Bone marrow (tissue), 2 donors: ENCODE measurements at places on chromosomes 1 and 21.
A peak's percentile ranks its signal among the peaks of the same experiment; 100 is the strongest.

- DNase-seq = no peak
Measured at GRCh38 chr1:207312604-207312920, 8.9 kb upstream of the CD55 start.

DNA sequence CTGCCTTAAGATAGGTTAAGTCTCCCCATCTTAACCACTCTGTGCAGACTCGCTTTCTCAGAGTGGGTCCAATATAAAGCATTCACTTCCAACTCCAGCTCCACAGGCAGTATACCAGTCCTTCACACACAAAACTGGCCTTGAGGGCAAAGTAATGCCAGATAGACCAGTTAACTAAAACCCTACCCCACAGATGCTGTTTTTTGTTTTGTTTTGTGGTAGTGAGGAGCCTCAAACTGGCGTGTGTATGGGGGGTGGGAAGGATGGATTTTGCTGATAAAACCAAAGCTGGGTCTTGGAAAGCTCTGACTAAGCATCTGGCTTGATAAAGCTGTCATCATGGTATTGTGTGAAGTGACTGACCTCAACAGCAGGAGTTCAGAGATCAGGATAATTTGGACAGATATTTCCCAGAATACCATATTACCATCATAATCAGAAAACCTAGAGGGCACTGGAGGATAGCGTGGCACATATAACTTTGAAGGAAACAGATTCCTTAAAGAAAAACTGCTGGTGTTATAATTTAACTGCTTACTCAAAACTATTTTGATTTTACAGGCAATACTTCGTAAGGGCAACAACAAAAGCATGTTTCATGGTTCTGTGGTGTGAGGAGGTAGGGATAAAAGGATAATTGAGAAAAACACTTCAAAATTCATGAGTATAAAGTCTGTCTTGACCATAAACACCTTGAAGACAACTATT lies 29.6 kb upstream of the CPLANE2 start:
- no peak for DNase-seq

GRCh38 chr1:162177126-162177525 lies 107.6 kb downstream of the NOS1AP start:
- DNase-seq = no peak

DNA sequence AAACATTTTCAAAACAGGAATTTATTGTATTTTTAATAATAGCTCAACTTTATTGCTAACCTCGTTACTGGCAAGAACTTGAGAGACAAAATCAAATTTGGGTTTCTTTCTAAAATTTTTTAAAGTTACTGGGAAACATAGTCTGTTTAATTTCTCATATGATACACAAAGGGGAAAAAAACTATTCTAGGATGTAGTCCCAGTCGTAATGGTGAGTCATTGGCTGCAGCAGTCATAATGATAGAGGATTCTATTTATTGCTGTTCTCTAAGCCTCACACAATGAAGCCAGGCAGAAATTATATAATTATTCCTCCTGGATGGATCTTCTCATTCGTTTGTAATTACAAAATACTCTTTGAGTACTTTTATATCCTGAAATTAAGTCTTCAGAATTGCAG lies 326.5 kb upstream of the SGIP1 start:
- no peak for DNase-seq

DNA sequence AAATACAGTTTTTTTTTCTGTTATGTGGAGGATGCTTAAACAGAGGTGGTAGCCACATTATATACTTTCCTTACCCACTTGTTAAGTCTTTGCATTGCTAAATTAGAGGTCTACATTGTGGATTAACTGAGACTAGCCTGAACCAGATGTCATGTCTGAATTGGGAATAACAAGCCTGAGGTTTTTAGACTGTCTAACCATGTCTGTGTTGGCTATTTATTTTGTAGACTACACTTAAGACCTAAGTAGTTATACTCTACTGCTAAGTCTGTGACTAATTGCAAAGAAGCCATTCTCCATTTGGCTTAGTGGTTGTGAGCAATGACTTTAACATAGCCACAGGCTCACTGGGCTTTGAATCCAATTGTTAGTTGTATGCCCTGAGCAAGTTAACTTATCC lies 45.4 kb downstream of the CDC14A start:
- no peak for DNase-seq

- DNase-seq = no peak
Measured at GRCh38 chr21:36750576-36750959, 51.7 kb downstream of the SIM2 start.

- no peak for DNase-seq
Measured at GRCh38 chr1:175211656-175212055, 19.1 kb upstream of the KIAA0040 start.

DNA sequence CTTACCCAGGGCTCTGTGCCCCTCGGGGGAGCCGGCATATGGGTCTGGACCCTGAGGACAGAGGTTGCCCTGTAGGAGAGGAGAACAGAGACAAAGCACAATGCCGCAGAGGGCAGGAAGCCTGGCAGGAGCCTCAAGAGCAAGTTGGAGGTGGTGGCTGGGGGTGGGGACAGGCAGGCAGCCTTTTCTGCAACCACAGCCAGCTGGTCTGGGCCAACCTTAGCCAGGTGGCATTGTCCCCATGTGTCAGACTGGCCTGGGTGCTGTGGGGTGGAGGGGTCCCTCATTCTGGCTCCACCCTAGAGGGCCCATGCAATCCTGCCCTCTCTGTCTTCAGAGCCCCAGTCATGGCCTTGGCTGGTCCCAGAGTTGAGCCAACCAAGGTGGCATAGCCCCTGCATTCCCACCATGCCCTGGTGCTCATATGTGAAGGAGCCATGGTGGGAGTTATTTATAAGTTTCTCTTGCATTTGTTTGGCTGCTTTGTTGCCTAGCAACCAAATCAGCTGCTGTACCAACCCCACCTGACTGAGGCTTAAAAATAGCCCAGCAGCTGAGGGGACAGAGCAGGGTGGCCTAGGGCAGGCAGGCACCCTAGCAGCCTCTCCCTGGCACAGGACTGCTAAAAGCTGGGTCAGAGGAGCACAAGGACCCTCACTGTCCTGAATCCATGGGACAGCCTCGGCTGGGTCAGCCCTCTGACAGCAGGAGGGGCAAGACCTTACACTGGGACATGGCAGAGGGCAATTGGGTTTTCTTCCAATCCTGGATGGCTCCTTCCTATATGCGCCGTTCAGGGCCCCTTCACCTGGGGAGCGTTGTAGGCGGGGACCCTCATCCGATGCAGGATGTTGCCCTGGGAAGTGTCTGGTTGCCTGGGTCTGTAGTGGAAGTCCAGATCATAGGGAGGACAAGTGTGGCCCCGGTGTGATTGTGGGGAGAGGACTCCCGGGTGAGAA lies 19.5 kb downstream of the MAP7D1 start:
- no peak for DNase-seq

DNA sequence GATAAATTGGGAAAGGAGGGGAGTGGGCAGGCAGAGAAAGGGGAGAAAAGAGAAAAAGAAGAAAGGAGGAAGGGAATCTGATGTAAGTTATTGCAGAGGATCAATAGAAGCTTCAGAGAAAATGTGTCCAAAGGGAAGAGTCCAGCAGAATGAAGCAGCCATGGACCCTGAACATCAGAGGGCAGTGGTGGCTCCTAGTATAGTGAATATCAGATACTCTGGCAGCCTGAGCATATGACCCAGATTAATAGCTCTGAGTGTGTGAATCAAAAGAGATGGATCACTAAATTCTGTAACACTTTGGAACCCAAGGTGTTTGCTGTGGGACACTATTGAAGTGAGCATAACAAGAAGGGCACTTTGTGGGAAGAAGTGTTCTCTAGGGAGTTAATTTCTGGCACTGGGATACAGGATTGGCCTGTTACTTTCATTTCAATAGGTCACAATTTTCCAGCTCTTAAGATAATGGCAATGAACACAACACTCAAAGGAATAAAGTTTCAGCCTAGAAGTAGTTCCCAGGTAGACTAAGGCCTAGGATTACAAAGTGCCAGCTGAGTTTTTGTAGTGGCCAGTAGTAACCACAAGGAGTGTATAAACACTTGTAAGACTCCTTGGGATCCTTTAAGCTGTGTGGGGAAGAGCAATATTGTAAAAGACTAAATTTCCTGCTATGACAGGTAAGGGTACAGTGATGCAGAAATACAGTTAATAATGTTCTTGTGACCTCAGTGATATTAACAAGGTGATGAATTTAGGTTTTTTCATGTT lies 164.5 kb upstream of the BEND5 start:
- DNase-seq = no peak

GRCh38 chr1:22914633-22915217 lies 57.9 kb downstream of the LACTBL1 start:
- DNase-seq = no peak

GRCh38 chr1:38055965-38056364 lies 9.4 kb upstream of the POU3F1 start:
- DNase-seq = no peak

DNA sequence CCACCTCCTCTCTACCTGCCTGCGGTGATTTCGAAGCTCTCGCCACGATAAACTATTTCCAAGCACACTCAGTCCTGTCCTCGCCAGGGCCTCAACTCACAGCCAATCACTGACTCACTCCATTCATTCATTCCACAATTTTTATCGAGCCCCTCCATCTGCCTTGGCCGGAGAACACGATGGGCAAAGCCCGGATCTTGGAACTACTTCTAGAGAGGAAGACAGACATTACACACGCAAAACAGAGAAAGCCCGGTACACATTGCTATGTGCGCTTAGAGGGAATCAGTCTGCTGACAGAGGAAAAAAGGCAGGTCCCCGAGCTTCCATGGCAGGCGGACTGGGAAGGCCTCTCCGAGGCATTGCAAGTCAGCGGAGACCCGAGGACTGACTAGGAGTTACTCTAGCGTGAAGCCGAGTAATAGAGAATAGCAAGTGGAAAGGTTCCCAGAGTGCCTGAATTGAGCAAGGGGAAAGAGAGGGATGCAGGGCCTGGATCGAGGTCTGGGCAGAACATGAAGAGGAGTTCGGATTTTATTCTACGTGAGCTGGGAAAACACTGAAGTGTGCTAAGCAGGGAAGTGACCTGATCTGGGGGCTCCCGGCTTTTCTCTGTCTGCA lies 54.2 kb upstream of the DNAJC6 start:
- no peak for DNase-seq

- no peak for DNase-seq
Measured at GRCh38 chr1:198494658-198495103, 45.8 kb downstream of the ATP6V1G3 start.

DNA sequence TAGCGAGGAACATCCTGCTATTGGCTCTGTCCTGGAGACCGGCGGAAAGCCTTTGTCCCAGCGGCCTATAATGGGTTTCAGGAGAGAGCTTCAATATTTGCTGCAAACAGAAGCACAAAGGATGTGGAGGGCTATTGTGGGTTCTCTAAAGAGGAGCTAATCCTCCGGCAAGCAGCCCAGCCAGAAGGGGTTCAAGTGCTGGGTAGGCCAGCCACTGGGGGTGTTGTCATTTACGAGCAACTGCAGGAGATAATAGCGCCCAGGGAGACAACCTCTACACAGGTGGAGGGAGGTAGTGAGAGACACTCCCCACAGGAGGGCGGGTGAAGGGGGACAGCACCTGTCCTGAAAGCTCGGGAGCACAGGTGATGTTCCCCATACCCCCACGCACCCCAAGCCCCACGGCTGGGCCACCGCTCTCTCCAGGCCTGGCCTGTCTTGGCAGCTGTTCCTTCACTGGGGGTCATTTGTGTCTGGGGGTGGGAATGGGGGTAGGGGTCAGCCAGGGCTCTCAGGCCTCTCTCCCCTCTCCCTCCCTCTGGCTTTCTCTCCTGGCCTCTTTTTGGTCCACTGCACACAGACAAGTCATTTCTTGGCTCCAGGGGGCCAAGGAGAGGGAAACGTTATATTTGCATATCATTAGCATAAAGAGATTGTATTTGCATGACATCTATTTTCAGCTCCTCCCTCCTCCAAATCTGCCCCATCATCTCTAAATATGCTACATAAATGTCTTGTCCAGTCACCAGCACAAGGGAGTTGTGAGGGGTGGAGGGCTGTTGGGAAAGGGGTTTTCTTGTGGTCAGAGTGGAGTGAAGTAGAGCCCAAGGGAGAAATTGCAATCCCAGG lies 22.0 kb upstream of the SLC26A9 start:
- no peak for DNase-seq

DNA sequence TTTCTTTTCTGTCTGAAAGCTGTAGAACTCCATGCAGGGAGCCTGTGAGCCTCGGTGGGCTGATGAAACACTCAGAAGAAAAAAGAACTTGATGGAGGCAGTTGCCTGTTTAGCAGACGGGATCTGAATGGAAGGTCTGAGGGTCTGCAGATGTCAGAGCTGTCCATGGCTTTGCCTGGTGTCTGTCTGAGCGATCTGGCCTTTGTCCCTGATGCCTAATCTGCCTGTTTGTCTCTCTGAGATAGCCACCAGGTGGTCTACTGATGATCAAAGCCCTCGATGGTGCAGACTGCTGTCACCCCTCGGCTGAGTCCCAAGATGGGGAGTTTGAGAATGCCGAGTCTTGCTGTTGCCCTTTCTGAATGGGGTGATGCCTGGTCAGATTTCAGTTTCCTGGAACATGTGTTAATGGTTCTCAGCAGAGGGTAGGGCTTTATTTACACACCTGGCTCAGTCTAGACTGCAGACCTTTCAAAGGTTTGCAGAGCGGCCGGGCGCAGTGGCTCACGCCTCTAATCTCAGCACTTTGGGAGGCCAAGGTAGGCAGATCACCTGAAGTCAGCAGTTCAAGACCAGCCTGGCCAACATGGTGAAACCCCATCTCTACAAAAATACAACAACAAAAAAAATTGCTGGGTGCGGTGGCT lies 90.4 kb downstream of the KIF26B start:
- no peak for DNase-seq

GRCh38 chr21:34284666-34285065 lies 79.1 kb upstream of the KCNE2 start:
- DNase-seq = no peak

- no peak for DNase-seq
Measured at GRCh38 chr1:113721010-113721409, 38.3 kb downstream of the PHTF1 start.

- DNase-seq = peak; percentile 94
Measured at GRCh38 chr1:55217226-55217986, 2.2 kb upstream of the USP24 start.
